ENCODE measurements at places on chromosomes 1 and 21.

- DNase-seq = no peak
Observed at GRCh38 chr1:30612536-30613065, 110.8 kb downstream of the MATN1 start.

- no peak for DNase-seq
Observed at GRCh38 chr1:221845650-221846371, 103.9 kb upstream of the DUSP10 start.

DNA sequence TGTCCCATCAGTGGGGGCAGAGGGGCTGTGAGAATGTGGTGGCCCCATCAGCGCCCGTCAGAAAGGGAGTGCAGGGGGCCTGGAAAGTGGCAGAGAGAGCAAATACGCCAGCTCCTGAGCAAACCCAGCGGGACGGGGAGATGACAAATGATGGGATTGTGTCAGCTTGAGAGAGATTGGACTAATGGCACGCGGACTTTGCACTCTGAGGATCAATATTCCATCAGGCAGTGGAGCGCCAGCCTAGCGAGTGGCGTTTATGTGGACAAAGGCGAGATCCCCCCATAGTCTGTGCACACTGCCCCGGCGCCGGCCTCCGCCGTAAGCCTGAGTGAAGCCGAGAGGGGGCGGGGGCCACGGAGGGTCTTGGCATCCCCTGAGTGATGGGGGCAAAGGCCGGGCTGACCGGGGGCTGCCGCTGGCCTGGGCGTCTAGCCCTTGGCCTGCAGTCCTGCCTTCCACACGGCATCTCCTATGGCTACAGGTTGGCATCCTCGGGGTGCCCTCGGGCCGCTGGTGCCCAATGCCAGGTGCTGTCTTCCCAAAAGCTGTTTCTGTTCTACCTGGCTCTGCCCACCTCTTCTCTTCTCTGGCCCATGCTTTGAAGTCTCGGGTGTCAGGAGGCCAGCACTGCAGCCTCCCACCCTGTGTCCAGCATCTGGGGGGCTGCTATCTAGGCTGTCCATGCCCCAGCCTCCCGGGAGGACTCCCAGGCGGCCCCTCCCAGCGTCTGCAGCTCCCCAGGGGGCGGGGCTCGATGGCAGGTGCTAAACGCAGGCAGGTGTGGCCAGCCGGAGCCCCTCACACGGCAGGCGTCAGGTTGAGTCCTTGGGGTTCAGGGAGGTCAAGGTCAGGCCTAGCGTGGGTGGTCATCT, 46.5 kb downstream of the PRDM16 start:
- no peak for DNase-seq

DNA sequence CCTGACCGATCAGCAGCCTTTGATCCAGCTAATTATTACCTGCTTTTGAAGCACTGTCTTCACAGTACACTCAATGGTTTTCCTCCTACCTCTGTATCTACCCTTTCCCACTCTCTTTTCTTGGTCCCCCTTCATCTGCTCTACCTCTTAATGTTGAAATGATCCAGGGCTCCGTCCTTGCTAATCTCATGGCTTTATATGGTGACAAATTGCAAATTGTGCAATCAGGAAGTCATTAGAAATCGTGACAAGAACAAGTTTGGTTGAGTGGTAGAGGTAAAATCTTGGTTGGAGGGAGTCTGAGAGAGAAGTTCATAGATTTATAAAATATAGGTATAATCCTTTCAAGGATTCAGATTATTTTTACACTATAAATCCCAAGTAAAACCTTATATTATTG, 9.6 kb upstream of the CYB5R1 start:
- DNase-seq = no peak

GRCh38 chr1:168910403-168910802, 181.4 kb upstream of the DPT start:
- DNase-seq = no peak

DNA sequence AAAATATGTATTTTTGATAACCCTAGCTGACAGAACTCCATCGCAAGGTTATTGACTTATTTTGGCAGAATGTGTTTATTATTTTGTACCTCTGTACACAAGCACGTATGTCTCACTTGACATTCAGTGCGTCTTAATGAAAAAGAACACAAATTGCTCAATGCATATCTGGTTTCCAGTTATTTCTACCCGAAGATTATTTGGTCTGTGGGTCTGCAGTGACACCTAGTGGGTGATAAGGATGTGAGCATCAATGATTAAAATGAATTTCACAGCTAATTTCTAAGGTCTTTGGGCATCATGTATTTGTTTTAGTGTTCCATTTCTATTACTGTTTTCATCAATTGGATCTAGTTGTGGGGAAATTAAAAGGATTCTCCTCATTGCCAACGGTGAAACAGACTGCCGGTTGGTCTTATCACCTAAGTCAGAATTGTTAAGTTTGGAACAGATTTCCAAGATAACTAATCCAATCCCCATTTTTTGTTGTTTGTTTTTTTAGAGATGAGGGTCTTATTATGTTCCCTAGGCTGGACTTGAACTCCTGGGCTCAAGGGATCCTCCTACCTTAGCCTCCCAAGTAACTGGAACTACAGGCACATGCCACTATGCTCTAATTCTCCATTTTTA, 13.9 kb downstream of the DDX20 start:
- DNase-seq = no peak
